ENCODE measurements at places on chromosomes 2 and 18.
A peak's percentile ranks its signal among the peaks of the same experiment; 100 is the strongest.

DNA sequence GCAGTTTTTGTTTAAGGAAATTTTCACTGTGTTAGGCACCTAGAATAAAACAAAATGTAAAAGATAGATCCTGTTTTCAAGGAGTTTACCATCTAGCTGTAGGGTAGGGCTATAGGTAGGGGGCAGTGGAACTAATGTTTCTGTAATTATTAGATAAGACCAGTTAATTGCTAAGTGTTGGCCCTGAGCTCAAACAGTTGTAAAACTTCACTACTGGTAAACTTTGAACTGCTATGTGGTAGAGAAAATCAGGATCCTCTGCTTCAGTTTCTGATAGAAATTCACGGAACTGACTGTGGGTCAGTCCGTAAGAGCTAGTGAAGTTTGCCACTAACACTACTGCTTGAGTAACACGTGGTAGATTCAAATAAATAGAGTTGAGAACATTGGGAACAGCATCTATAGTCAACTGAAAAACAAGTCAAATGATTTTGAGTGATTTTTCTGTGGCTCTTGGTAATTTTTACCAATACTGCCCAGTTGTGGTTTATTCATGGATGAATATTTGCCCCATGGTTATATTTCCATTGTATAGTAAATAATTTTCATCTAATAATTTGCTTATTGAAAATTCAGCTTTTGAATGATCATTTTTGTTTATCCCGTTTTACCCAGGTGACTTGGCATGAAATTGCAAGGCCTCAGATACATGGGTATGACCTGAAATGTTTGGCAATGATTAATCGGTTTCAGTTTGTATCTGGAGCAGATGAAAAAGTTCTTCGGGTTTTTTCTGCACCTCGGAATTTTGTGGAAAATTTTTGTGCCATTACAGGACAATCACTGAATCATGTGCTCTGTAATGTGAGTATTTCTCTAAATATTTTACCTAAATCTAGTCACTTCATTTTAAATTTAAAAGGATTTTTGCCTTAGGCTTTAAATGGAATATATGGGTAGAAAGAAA, 26.4 kb downstream of the ELP2 start:
- DNase-seq: no peak

DNA sequence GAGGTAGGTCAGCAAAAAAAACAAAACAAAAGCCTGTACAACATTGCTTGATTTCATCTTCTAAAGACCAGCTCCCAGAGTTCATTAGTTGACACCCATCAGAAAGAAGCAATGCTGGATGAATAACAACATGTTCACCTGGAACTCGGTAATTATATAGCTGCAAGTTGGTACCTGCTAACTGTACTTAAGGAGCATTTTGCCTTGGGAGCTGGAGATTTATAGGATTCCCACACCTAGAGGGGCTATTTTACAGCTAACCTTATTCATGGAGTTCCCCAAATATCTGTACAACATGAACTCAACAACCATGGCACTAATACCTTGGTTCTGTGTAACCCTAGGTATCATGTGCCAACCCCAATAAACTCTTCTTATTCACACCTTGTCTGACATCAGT, 281.1 kb upstream of the NCKAP5 start:
- no peak for DNase-seq

GRCh38 chr2:152488075-152488474, 153.1 kb downstream of the FMNL2 start:
- no peak for DNase-seq

DNA sequence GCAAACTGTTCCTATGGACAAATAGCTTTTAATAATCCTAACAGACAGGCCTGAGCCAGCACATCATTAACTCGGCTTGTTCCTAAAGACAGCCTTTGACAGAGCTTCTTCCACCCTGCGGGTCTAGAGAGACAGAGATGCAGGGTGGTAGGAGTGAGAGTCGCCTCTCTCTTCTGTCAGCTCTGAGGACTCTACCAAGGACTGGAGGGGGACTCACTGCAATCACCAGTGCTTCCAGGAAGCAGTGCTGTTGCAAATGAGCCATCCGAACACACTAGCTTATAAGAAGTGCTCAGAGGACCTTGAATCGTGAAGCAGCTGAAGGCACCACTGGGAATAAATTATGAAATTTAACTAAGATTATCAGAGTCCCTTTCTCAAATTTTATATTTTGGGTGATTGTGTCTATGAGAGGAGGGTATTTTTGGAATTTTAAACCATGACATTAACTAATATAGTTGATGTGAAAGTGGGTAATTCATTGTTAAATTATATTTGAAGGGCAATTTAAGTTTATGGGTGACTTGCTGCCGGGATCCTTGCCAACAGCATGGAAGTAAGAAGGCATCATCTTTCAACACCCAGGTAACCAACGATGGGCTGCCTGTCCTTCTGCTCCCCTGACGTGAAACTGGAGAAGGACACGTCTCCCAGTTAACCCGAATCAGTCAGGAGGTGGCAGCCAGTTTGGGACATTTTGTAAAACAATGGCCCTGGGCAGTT, 43.6 kb upstream of the PXDN start:
- DNase-seq: no peak

DNA sequence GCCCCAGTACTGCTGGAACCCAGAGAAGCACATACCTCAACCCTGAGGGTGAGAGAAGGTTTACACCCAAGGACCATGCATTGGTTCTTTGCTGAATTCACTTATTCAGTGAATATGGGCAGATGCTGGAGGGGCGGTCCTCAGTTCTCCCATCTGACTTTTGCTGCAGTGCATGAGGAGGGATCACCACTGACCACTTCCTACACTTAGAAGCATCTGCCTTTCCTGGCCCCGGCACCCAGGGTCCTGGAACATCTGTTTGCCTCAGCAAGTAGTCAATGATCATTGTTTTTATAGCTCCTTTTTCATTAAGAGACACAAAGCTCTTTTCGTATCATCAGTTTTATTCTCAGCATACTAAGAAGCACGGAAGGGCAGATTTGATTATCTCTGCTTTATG, 211.4 kb downstream of the SH3RF3 start:
- DNase-seq: no peak

DNA sequence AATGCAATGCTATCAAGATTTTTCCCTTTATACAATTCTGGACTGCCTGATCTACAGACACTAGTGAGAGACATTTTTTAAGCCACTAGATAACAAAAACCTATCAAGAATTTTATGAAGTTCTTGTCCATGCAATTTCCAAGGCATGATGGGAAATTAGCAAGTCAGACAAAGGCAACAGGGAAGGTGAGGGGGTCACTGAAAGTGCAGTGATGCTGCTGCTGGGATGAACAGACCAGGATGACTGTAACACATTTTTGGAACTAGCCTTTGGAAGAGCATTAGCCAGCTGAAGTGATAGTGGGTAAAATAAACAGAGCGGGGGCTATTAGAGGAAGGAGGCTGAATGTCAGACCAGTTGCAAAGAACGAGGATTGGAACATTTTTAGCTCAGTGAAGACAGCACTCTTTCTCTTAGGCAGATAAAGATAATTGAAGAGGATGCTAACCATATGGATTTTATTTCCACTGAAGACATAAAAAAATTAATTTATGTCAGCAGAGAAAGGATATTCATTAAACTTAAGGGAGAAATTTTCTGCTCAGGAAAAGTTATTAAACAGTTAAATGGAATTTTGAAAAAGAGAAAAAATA, 17.9 kb downstream of the NRXN1 start:
- no peak for DNase-seq

DNA sequence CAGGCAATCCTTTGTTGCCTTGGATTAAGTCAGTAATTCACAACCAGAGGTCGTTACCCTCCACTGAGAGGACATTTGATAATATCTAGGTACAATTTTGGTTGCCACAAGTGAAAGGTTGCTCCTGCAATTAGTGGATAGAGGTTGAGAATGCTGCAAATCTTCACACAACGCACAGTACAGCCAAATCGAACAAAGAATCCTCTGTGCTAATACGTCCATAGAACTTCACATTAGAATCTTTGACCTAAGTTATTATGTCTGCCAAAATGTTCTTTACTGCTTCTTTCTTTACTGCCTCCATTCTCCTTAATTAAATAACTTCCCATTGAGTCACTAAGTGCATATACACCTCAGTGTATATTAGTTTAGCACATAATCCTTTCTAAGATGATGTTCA, 879.5 kb downstream of the TRIB2 start:
- no peak for DNase-seq

- no peak for DNase-seq
Measured at GRCh38 chr2:158926478-158926948, 41.9 kb upstream of the TANC1 start.

DNA sequence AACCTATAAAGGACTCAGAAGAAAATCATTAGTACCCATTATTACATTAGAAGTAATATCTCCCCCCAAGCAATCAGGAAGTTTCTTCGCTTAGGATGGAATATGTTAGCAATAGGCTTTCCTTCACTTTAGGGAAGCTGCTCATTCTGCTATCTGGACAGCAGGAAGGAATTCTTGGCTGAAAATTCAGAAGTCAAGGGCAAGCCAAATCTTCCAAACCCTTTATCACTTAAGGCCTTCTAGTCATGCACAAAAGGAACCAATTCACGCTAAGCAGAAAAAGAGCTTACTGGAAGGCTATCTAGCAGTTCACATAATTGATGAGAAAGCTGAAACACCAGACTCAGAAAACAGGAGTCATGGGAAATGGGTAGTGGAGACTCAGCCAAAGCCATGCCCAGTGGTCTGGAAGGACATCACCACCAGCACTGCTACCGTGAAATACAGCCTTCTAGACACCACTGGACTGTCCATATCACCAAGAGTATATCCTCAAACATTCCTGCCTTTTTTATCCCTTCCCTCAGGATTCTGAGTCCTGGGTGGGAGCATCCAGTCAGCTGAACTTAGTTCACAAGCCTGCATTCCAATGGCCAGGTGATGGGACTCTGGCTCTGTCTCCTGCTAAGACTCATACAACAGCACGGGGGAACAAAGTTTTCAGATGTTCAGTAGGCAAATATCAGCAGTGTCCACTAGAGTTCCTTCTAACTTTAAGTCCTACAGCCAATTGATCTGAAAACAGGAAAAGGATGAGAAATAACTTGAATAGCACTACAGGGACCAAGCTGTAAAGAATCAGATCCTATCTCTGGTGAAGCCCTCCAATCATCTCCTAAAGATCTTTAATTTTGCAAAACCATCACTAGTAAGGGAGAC, 14.8 kb upstream of the ADAM17 start:
- no peak for DNase-seq

DNA sequence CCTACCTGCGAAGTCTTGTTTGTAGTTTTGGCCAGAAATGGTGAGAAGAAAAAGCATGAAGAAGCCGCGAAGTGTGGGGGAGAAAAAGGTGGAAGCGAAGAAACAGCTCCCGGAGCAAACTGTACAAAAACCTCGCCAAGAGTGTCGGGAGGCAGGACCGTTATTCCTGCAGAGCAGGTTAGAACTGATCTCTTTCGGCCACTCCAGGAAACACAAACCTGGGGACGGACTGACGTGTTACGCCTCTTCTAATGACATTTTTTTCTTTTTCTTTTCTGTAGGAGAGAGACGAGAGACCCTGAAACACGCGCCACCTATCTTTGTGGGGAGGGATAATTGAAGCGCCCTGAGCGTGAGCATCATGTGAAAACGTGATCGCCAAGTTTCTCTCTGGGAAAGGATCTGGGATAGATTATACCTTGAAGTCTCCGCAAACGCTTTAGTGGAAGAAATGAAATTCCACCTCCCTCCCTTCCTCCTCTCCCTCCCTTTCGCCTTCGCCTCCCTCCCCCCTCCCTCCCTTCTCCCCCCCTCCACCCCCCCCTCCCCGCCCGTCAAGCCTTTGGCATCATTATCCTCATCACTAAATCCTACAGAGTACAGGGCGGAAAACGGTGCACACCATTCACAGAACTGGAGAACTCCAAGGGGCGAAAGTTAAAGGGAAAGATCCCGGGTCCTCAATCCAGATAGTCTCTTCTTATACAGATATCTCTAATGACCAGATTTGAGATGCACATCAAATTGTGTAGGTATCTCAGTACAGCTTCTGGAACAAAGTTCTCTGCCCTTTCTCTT, at the start of gene ZEB2:
TSS of gene ZEB2 (minus strand) at position 186 of the 798 bp plus-strand sequence. CDS start 2,769 bp downstream, outside the sequence.
- DNase-seq: peak; percentile 29

- DNase-seq: no peak
Measured at GRCh38 chr18:63879709-63880108, 7.8 kb upstream of the SERPINB2 start.

GRCh38 chr2:199064201-199064600, 393.5 kb downstream of the SATB2 start:
- no peak for DNase-seq

- no peak for DNase-seq
Measured at GRCh38 chr2:41912776-41913175, 135.0 kb upstream of the PKDCC start.

- no peak for DNase-seq
Measured at GRCh38 chr2:119247844-119248271, 24.2 kb downstream of the STEAP3 start.

GRCh38 chr2:40554665-40555294, 102.9 kb upstream of the SLC8A1 start:
- peak; percentile 68 for DNase-seq

DNA sequence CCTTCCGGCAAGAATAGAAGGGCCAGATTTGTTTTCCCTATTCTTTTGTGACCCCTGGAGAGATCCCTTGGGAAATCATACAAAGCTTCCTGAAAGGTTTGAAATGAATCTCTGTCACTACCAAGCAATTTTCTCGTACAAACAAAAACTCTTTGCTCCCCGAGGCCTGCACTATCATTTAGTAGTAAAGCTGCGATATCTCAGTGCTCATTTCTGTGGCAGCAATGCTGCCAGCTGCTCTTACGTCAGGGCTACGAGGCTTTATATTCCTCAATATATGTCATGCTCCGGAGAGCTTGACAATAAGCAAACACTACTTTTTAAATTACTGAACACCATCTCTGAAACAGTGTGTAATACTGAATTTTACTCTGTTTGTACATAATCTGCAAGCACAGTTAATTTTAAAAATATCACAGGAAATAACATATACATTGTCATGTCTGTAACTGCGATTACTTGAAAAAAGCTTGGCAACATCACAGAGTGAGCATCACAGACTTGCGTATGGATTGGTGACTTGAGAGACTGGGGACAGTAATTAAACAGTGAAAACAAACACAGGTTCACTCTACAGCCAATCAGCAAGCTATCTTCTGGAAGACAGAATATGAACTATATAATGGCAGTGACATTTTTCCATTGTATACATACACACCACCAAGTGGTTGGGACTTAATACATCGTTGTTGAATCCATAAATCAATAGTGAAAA, 403.3 kb upstream of the NETO1 start:
- DNase-seq: no peak

DNA sequence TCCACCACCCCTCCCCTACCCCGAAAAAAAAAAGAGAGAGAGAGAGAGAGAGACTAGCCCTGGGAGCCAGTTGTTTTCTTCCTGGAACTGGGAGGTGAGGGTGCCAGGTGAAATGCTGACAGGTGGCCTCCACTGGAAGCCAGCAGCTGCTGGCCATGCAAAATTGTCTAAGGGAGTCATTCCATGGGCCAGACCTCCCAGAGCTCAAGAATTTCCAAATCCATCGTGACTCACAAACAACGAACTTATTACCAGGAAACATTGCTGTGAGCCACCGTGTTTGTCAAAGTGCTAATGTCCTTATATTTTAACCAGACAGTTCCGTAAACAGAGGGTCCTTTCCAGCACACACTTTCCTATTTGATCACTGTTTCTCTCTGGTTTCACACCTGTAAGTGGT, 68.5 kb upstream of the PID1 start:
- no peak for DNase-seq
